ENCODE measurements at places on chromosomes 7 and 10.

GRCh38 chr7:96532428-96532935 is 177.2 kb downstream of the SEM1 start:
- no peak for DNase-seq

GRCh38 chr10:494149-494542 is 195.3 kb downstream of the DIP2C start:
- DNase-seq, result no peak

GRCh38 chr7:22680482-22680911 is 46.5 kb upstream of the IL6 start:
- DNase-seq, result no peak

- DNase-seq, result no peak
Measured at GRCh38 chr7:13179011-13179582, 491.7 kb downstream of the ARL4A start.

DNA sequence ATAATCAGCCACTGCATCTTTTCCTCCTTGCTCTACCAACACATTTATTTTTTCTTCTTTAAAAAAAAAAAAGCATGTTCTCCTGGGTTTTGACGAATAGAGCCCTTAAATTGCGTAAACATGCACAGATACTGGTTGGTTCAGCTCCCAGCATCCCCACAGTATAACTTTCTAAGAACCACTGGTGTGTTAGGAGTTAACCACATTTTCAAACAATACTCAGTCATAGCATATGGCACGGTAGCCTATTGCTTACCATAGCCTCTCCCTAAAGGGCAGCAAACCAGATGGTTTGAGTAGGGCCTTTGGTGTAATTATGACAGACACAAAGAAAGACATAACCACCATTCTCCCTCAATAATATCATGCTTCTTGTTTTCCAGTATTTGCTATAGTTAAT is 145.0 kb downstream of the LRRC4 start:
- no peak for DNase-seq

DNA sequence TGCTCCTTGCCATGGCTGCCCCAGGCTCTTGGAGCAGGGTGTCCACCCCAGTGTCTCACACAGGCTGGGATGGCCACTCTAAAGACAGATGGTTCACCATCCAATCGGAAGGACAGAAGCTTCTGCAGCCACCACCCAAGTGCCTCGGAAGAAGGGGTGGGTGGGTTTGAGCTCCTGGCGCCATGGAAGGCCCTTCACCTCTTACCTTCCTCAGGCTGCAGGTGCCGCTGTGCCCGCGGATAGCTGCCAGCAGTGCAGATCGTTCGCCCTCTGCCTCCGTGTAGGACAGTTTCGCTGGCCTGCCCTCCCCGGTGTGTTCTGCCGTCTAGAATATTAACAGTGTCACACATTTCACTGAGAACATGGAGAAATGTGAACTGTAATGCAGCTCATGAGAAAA is 243.6 kb upstream of the GRB10 start:
- DNase-seq, result no peak

DNA sequence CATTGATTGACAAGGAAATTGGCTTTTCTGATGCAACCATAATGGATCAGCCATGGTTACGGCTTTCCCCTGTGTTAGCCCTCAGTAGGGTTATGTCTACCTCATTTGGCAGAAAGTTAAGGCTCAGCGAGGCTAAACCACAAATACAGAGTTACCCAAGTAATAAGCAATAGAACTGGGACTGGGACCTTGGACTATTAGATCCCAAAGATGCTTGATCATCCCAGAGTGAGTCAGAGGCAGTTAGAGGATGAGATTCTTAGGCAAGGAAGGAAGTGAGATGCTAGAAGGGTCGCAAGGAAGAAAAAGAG is 401.4 kb downstream of the TNS3 start:
- DNase-seq, result no peak
